ENCODE measurements at places on chromosomes 1 and 21.

DNA sequence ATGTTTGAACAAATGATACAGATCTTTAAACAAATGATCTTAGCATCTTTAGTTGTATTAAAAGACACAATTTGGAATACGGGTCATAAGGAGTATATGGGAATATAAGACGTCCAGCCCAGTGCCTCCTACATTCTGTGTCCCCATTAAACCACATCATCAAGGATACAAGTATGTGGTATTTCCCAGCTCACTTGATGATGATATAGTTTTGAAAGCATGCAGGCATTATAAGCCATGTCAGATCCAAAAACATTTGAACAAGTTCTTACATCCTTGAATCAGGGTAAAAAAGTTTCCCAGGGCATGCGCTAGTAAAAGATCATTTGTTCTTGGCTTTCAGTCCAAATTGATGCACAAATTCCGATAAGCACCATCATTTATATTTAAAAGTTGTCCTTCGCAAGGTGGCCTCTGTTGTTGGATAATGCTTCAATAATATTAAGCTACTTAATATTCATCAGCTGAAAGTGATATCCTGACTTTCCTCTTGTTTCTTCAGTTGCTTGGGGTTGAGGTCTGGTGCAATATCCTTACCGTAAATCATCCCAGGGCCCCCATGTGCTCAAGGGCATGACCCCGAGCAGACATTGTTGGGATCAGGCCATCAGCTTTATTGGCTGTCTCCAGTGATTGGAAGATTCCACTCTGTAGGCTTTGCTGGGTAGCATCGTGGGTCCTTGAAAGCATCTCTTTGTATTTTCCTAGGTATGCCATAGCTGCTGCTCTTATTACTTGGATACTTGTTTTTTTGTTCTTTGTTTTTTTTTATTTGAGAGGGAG lies 61.8 kb downstream of the CENPF start:
- no peak for DNase-seq

DNA sequence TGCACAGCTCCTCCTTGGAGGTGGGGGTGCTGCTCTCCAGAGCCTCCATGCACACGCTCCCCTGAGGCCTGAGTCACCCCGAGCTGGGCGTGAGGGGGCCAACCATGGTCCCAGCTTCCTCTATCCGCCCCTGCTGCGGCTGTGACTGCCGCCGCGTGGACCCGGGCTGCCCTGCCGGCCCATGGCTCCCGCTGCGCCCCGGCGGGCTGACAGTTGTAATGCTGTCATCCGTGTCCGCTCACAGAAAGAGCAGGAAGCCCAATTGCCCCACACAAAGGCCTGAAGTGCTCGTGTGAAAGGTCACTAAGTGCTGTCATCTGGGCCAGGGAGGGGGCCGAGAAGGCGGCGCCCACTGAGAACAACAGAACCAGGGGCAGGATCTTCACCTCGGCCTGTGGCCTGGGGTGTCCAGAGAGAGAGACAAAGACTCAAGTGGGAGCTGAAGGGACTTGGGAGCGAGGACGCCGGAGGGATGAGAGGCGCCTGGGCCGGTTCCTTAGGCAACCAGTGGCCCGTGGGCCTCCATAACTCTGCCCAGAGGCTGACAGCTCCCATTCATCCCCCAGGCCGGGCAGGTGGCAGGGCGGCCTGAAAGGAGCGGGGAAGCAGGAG lies 31.5 kb downstream of the OLIG1 start:
- DNase-seq: no peak

GRCh38 chr1:154391086-154391770 lies 13.9 kb upstream of the IL6R start:
- no peak for DNase-seq

DNA sequence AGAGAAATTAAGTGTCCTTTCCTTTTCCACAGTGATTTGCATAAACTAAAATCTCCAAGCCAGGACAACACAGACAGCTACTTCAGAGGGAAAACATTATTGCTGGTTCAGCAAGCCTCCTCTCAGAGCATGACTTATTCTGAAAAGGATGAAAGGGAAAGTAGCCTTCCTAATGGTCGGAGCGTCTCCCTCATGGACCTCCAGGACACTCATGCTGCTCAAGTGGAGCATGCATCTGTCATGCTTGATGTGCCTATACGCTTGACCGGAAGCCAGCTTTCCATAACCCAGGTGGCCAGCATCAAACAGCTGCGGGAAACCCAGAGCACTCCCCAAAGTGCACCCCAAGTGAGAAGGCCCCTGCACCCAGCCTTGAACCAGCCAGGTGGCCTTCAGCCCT lies 39.1 kb downstream of the CLEC20A start:
- no peak for DNase-seq

DNA sequence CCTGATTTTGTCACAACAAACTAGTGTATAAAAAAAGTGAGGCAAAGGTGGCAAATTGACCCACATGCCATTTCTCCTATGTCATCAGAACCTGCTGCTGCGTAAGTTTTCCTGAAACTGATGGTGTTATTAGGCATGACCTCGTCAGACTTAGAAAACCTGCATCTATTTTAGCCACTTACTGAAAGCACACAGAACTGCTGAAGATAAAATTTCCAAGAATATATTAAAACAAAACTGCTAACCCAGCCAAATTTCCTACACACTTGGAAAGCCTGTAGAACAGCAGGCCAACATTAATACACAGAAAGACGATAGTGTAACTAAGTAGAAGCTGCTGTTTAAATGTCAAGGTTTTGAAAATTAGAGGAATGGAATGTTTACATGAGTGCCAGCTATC lies 674.5 kb upstream of the CXADR start:
- DNase-seq: no peak

DNA sequence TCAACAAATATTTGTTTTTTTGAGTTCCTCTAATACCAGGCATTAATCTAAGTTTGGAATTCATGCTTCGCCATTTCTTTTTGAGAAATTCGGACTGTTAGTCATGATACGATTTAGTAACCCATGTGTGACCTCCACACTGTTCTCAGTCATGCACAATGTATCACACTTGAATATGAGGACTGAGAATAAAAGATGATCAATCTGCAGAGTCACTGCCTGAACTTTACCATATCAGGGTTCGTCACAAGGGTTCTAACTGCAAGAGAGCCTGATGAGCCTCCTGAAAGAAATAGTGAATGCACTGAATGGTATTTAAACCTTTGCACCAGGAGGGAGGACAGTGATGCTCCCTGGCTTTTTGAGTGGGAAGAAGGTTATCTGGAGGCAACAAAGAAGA lies 10.9 kb upstream of the FASLG start:
- DNase-seq: no peak

DNA sequence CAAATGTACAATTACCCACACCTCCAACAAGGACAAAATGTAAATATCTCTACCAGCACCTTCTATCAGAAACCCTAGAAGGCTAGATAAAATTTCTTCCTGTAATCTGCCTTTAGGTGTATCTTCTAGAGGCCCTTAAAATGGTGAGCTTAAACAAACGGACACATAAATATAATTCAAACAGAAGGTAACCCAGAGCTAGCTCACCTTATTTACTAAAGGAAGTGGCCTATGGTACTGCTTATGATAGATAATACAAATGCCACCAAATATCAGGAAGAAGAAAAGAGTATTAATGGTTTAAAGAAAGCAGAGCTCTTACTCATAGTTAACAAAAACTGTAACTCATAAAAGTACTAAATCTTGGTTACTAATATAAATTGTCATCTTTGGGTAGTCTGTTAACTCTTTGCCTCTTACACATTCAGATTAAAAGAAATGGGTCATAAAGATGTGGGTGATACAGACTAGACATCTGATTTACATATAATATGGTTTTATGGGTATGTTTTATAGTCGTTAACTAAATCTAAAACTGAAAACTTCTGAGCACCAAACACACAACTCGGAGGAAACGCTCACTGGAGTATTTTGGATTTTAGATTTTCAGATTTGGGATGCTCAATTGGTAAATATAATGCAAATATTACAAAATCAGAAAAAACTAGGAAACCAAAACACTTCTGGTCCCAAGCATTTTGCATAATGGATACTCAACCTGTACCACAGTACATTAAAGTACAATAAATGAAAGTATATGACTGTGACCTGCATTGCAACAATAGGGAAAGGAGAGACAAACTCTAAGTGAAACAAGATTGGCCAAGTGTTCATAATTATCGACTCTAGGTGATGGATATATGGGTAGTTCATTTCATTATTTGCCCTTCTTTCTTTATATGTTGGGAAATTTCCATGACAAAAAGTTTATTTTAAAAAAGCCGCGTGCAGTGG lies 23.2 kb downstream of the TRIT1 start:
- DNase-seq: no peak

GRCh38 chr1:202987922-202988583 lies 19.1 kb upstream of the TMEM183A start:
- DNase-seq: no peak

- no peak for DNase-seq
Observed at GRCh38 chr1:240098534-240098933, 6.9 kb downstream of the FMN2 start.

DNA sequence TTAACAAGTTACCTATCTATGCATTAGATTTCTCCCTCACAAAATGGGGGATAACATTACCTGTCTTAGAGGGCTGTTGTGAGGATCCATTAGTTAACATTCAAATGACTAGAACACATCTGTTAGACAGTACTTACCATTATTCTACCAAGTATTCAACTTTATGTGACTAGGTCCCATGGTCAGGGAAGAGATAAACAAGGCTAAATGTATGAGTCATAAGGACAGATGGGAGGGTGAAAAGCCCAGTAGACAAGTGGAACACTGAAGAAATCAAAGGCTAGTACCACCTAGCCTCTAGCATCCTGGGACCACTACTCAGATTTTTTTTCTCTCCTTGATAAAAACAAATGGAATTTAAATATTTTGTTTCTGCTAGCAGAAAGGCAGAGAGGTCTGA lies 9.0 kb upstream of the VHLL start:
- DNase-seq: no peak

All from NCI-H69 (cell line).